ENCODE measurements at places on chromosomes 6 and 20.

GRCh38 chr6:142842418-142843261, 102.3 kb downstream of the HIVEP2 start:
- DNase-seq, result no peak

DNA sequence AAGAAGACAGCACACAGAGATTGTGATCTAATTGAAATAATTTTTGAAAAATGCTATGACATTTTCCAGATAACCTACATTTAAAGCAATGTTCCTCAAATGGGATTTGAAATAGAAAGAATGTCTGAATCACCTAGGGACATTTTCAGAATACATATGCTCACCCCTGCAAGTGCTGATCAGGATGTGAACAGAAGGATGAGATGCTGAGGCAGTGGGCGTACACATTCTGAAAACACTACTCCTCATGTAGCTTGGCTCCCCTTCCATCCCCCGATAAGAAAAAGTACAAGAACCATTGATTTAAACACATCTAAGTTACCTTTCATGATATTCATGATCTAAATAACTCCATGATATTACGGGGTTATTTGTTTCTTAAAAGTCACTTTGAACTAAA, 29.9 kb upstream of the HINT3 start:
- DNase-seq, result no peak

DNA sequence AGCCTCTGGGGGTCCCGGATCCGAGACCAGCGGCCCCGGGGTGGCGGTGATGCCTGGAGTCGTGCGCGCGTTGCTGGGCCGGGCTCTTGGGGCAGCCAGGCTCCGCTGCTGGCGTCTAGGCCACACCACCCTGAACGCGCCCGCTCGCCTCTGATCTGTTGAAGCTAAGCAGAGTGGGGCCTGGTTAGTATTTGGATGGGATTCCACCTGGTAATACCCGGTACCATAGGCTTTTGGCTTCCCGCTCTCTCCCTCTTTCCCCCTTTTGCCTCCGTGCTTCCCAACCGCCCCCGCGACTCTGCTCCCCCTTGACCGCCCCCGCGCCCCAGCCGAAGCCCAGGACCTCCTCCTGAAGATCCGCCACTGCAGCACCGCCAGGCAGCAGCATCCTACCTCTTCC, 1383.5 kb upstream of the DEFB115 start:
- no peak for DNase-seq

DNA sequence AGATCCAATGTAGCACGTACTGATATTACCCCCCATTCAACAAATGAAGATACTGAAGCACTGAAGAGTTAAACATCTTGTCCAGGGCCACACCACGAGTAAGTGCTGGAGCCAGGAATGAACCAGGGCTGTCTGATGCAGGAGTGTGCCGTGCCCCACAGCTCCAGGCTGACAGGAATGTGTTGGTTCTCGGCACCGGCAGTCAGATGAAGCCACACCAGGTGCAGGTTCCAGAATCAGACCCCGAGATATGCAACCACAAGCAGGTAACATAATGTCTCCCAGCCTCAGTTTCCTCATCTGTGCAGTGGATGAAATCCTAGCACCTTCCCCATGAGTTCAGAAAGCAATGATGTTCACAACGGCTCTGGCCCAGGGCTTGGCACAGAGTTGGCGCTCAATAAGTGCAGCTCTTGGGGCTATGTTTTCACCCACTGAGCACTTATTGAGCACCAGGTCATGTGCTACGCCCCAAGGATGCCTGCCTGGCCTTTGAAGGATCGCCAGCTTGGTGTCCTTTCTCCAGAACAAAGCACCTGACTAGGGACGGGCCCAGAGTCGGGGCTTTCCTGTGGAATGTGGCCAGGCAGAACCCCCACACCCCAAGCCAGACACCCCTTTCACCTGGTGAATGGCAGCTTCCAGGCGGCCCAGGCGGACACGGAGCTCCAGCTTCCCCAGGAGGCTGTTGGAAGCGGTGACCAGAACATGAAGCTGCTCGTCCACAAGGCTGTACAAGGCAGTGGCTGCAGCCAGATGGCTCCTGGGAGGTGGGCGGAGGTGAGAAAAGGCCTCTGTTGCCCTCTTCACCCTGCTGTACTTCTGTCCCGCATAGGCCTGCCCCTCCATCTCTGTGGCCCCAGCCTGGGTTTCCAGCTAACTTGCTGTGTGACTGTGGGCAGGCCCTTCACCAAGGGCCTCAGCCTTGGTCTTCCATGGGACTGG, 41.3 kb downstream of the KIAA1755 start:
- DNase-seq, result no peak

GRCh38 chr6:43843097-43843645, 73.2 kb downstream of the VEGFA start:
- DNase-seq, result no peak

- peak; percentile 88 for DNase-seq
Measured at GRCh38 chr20:44187054-44187771, at the start of gene JPH2. TSS of gene JPH2 (minus strand) at chr20:44187188. CDS start at chr20:44186705, 483 bp downstream.

- DNase-seq, result no peak
Measured at GRCh38 chr20:32804022-32804715, 15.6 kb upstream of the MAPRE1 start.

DNA sequence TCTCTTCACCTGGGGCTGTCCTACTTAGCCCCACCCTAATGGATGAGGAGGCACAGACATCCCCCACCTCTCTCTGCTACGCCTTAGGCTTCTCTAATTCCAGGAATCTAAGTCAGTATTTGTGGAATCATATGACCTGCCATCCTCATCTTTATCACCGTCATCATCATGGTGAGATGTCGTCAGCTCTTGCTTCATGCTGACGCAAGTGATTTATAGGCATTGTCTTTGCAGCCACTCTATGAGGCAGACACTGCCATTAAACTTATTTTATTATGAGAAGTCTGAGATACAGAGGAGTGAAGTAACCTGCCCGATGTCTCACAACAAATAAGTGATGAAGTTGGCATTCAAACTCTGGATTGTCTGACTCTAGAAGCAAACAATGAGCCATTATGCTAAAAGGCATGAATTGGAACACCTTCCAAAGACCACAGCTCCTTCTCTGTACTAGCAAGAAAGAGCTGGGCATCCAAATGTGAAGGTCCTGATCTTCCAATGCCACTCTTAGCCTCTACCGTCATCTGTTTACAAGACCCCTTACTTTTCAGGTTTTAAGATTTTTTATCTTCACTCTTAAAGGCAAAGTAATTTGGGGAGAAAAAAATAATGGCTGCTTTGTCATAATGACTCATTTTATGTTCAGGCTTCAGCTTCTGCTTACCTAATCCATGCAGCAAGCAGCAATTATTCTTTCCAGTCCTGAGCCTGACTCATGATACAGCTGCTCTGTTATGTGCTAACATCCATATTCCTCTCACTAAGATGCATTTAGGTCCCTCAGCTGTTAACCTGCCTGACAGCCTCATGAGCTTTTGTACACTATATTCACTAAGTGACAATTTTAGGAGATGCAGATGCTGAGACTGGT, 113.7 kb upstream of the BCLAF1 start:
- peak; percentile 85 for DNase-seq

GRCh38 chr20:57879779-57880570, 170.2 kb upstream of the PMEPA1 start:
- peak; percentile 55 for DNase-seq

DNA sequence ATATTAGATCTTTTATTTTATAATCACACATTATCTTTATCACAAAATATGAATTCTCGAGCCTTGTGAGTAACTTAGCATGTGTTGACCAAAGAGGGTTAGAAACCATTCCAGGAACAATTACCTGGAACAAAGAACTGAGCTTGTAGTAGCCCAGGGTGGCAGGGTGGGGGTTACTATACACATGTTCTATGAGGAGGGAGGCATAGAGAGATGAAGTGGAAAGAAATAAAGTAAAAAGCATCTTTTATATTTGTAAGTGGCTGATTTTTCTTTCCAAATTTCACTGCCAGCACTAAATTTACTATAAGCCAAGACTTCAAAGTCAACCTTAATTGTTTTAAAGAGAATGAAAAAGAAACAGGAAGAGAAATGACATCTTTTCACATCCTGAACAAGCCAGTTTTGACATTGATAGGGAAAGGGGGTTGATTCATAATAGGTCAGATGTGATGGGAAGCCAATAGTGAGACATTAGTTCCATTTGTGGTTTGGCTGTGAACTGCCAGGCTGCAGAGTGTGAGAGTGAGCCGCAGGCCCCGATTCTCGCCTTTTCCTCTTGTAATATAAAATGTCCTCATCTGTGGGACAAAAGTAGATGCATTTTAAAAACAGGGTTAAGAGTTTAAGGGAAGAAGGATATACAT, 52.7 kb upstream of the MYB start:
- DNase-seq, result no peak

DNA sequence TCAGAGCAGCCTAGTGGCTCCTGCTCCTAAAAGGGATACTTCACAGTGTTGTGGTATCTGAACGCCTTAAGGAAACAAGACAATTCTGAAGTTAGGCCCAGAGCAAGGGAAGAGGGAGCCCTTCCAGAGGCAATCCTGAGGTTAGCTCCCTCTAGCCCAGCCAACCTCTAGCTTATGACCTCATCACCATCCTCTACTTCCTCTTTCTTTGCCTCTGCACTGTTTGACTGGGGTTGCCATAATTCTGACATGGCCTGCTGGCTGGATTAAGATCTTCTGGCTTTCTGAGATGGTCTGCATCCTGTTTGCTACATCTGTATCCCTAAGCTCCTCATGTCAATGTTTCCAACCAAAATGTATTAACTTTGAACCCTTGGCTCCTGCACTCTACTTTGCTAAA, 23.3 kb upstream of the BMP2 start:
- no peak for DNase-seq

DNA sequence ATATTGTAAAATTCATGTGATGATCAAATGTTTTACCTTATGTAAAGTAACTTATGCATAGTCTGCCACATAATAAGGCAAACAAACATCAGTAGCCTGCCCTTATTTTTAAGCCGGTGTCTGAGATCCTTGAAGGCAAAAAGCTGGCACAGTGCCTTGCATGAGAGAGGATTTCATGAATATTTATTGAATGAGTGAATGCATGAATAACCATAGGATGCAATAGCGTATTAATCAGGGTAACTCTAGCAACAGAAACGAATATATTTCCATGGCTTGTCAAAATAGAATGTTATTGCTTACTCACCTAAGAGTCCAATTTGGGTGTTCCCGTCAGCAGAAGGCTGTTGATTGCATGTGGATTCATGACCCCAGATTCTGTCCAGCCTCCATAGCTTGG, 34.9 kb downstream of the BTBD3 start:
- no peak for DNase-seq

DNA sequence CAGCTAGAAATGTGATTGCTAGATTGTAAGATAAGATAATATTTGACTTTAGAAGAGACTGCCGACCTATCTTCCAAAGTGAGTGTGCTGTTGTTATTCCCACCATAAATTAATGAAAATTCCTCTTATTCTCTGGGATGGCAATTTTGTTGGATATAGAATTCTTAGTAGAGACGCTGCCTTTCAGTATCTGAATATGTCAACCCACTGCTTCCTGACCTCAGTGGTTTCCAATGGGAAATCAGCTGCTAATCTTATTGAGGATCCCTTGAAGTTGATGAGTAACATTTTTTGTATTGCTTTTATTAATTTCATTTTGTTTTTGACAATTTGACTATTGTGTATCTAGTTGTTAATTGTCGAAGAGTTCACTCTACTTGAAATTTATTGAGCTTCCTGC, 313.0 kb downstream of the BMP2 start:
- no peak for DNase-seq

DNA sequence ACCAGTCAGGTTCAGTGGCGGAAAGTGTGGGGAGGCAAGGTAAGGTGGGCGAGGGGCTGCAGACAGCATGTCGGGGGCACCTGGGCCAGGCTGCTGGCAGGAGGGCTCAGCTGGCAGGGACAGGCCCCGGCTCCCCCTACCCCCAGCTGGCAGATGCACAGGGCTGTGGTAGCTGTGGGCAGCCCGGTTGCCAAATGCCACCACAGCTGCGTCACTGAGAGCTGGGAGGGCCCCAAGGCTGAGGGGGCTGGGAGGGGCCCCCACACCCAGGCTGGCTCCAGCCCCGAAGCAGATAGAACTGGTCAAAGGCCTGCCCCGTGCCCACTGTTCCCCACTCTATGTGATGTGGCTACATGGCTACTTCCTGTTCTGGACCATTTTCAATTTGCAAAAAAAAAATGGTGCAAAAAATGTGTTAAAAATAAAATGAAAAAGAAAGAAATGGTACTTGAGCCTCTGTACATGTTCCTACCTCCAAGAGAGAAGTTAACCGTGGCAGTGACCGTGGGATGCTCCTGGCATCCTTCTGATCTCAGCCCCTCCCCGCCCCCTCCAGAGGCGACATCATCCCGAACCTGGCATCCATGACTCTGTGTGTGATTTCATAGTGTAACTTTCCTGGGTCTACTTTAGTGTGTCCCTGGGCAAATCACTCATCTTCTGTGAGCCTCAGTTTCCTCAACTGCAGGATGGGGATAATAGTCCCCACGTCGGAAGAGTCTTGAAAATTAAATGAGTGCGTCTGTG, 64.4 kb downstream of the UBE2V1 start:
- peak; percentile 78 for DNase-seq

- DNase-seq, result peak; percentile 49
Measured at GRCh38 chr6:72182337-72183246, 296.2 kb downstream of the RIMS1 start.

DNA sequence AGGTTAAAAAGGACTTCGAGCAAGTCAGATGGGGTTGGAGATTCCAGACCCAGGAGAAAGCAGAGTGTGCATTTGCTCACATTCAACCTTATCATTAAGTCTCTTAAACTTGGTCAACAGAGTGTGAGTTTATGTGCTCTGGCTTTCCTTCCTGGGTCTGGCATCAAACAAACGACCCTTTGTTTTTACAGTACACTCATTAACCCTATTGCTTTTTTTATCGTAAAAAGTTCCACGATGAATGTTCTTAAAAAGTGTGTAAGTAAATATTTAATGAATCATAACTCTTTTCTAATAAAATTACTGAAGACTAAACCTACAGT, 2.5 kb downstream of the FYN start:
- DNase-seq, result no peak

DNA sequence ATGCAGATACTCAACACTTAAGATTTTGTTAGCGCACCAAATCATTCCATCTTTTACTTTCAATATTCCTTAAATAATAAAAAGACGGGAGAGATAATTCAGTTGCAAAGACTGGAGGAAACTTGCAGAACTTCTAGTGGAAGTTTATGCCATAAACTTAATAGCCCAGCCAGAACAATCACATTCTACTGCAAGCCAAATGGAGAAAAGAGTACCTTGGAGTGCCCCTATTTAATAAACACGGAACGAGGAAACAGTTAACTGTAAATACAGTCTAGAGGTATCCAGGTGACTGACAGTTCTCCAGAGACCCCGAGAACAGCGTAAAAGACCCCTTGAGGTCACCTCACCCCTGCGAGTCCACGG, 635 bp downstream of the SLC35B3 start:
- DNase-seq, result no peak

DNA sequence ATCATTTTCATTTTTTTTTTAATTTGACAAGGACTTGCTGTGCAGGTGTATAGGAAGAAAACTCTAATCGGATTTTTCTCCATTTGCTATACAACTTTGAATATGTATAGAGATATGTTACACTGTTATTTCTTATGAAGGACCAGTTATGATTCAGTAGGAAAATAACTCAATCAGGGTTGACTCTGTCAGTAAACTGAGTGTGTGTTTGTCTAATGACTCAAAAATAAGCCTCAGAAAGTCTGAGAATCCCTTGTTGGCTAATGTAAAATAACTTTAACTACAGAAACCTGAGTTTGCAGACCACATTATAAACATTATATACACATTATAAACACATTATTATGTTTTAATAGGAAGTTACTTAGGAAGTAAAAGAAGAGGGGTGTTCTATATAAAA, 352.6 kb downstream of the RIMS1 start:
- no peak for DNase-seq

- no peak for DNase-seq
Measured at GRCh38 chr6:127866766-127867165, 34.1 kb downstream of the THEMIS start.

All from GM03348 (cell line).